Aortic smooth muscle cell (primary cell): ENCODE measurements at places on chromosomes 1 and 21. TPM values are rescaled to one million over a fixed set of nuclear protein-coding genes. Genes with fewer than 3 reads are reported as not detected.

Gene RIPPLY3
- total RNA-seq: not detected in 2 replicates

Gene HIVEP3
- 0.26 and 0.31 TPM in 2 replicates for total RNA-seq

Gene OR2T35
- total RNA-seq: not detected in 2 replicates

Gene VPS72
- total RNA-seq: 44.5 and 44.6 TPM in 2 replicates

Gene USP48
- 40.4 and 43.8 TPM in 2 replicates for total RNA-seq

Gene FAM131C
- total RNA-seq: 0.31 and 0.53 TPM in 2 replicates

Gene NPR1
- 1.2 and 1.9 TPM in 2 replicates for total RNA-seq
